ENCODE measurements at places on chromosomes 13 and 19.

DNA sequence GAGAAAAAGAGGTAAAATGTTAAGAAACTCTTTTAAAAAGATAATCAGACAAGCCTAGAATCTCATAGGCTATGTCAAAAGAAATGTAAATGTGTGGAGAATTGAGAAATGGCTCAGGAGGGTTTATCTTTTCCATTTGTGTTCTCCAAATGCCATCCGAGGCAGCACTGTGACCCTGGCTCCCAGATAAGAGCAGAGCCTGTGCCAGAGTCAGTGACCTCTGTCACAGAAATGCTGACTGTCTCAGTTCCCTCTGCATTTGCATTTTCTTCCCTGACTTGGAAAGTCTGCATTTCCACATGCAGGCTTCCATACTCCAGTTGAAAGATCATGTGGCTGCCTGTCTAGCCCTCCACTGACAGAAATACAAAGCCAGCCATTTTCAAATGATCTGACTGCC, 42.0 kb downstream of the SERTM1 start:
- no peak for DNase-seq

- DNase-seq: no peak
Observed at GRCh38 chr13:20828539-20829364, 55.0 kb upstream of the EEF1AKMT1 start.

DNA sequence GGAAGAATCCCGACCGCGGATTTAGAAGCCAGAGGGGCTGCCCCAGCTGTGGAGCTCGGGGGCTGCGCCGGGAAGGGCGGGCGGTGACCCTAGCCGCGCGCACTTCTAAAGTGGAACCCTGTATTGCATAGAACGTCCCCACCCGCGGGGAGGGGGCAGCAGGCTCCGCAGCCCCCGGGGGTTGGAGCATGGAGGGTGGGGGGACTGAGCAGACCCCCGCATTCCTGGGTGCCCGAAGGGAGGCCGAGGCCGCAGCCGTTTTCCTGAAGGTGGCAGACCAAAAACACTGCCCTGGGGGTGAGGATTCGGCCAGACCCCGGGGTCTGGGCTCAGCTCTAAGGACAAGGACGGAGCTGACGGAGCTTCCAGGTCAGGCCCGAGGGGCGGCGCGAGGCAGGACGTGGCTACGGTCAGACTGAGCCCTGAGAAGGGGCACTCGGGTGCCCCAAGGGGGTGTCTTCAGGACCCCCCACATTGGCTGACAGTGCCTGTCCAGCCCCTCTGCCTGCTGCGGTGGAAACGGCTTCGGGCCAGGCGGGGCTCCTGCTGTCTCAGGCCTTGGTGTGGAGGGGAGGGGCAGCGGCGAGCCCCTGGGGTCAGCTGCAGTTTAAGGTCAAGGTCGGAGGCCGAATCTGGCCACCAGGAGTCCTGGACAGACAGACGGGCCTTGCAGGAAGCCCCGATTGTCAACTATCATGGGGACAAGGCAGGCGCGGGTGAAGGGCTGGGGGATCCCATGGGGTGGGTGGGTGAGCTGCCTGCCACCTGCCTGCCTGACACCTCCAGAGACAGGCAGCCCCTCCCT, 12.6 kb downstream of the MKNK2 start:
- no peak for DNase-seq

GRCh38 chr19:42212886-42213285, 4.6 kb downstream of the DEDD2 start:
- DNase-seq: no peak

DNA sequence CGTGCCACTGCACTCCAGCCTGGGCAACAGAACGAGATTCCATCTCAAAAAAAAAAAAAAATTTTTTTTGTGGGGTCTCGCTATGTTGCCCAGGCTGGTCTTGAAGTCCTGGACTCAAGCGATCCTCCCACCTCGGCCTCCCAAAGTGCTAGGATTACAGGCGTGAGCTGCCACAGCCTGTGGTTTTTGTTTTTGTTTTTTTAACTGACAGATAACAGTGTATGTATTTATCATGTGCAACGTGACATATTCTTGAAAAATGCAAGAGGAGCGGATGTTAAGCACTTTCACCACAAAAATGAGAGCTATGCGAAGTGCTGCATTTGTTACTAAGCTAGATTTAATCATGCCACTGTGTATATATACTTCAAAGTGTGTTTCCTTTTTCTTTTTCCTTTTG, 49.0 kb downstream of the ARHGEF18 start:
- no peak for DNase-seq

All from HuH-7.5 (cell line).